Activated T-helper 9 cell treated with anti-CD3 and anti-CD28 coated beads, Interleukin-2, amount 50 U/mL, for 16 hours (primary cell): ENCODE measurements at places on chromosomes 5 and 9.

GRCh38 chr5:102855681-102856388, 100.7 kb downstream of the PAM start:
- no peak for DNase-seq

DNA sequence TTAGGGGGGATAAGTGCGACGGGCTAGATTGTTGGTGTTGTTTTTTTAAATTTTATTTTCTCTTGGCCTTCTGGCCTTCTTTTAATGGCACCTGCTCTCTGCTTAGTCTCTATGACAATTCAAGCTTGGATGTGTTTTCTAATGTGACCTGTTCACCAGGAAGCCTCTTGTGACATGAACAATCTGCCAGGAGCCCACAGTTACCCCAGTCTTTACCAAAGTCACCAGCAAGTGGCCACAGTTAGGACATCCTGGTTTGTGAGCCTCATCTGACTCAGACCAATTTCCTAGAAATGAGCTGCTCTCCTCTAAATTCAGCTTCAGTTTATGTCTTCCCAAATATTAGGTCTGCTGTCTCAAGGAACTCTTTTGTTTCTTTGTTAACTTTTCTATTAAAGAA, 135.8 kb downstream of the TLE4 start:
- no peak for DNase-seq

DNA sequence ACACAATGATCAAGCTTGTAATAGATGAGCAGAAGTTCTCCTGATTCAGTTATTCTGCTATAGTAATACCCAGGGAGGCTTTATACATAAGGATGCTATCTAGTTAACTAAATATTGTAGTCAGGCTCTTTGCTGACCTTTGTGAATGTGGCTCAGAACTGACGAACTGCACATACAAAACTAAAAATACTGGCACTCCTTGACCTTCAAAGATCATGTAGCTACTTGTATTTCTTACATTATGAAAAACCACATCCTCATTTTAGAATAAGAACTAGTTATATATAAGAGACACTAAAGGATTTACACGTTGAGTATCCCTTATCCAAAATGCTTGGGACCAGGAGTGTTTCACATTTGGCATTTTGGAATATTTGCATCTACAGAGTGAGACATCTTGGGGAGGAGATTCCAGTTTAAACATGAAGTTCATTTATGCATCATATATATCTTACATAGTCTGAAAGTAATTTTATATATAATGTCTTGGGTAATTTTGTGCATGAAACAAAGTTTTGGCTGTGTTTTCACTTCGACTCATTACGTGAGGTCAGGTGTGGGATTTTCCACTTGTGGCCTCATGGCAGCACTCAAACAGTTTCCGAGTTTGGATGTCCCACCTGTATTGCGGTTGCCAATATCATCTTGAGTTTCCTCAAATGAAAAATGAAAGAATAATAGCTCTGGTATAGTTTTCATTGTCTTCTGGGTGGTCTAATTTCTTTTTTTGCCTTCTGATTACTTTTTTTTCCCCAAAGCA, 58.4 kb upstream of the FBXL7 start:
- no peak for DNase-seq

DNA sequence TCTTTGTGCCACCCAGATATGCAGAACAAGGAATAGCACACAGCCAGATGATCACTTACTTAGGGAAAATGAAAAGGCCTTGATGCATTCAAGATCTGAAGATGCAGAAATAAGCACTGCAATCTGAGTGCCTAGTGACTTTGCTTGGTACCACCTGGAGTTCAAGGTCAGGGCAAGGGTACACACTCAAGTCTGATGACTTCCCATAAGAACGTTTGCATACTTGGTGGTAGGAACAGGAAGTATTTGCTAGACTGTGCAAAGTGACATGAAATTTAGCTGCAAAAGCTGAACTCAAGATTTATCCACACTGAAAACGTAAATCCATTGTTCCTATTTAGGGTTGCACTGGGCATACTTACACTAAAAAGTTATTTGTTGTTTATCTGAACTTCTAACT, 177.1 kb downstream of the PIK3R1 start:
- DNase-seq, result no peak

GRCh38 chr5:100519075-100519474, 16.1 kb upstream of the FAM174A start:
- DNase-seq, result no peak
